Ovary (tissue), 10 donors: ENCODE measurements at places on chromosomes 4 and X.

GRCh38 chr4:173171098-173171497, 2.5 kb downstream of the GALNT7 start:
- no peak for DNase-seq

DNA sequence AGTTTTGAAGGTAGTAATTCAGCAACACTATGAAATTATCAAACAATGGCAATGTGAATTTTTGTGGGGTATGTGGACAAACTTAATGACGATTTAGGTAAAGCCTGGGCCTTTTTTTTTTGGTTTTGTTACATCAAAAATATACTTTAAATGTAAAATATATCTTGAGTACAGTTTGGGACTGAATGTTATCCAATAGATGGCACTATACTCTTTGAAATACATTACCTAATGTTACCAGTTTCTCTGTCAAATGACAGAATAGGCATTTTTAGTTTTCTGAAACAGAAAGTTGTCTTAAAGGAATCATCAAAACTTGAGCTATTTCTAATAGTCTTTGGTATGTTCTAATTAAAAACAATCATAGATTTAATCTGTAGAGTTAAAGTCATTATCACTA, 1651.9 kb downstream of the C4orf33 start:
- no peak for DNase-seq

- no peak for DNase-seq
Observed at GRCh38 chrX:50971395-50971794, 60.9 kb downstream of the BMP15 start.

- DNase-seq: no peak
Observed at GRCh38 chrX:109600237-109600651, 24.7 kb downstream of the KCNE5 start.

GRCh38 chr4:187493661-187494060, 501.9 kb upstream of the ZFP42 start:
- DNase-seq: no peak

DNA sequence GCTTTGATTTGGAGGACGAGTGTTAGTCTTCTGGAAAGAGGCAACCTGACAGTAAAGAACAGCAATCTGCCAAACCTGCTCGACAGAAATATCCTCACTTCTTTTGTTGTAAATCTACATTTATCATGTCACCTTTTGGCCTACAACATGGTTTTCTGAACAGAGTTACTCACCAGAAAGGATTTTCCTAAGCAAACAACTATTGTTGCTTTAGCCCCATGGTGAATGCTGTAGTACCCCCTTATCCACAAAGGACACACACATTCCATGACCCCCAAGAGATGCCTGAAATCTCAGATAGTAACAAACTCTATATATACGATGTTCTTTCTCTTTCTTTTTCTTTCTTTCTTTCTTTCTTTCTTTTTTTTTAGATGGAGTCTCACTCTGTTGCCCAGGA, 42.7 kb downstream of the TMEM150C start:
- no peak for DNase-seq
